NCI-H510A (cell line): ENCODE measurements at places on chromosomes 2 and 18.
A peak's percentile ranks its signal among the peaks of the same experiment; 100 is the strongest.

- DNase-seq, result no peak
These were observed 311.4 kb upstream of the UBE2E3 start for GRCh38 chr2:180669016-180669415.

DNA sequence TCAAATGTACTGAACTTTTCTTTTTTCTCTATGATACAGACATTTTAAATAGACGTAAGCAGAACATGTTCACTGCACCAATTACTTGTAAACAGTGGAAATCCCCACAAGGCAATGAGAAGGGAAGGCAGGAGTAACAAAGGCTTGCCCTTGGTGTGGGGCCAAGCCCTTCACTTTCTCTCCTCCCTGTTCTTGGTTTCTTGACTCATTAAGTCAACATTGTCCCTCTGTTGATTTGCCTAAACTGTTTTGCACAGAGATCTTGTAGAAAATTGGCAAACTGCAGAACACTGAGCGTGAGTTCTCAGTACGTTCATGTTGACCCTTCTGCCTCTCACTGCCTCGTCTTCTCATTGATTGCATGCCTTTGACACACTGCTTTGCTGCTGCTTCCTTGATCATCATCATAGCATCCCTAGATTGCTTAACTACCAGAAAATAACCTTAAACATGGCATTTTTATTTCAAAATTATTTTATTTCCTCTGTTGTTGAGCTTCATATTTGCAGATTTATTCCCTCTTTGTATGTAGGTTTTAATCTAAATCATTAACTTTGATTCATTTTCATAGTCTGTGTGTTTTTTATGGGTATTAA is 257.7 kb downstream of the PTGR3 start:
- DNase-seq, result no peak

DNA sequence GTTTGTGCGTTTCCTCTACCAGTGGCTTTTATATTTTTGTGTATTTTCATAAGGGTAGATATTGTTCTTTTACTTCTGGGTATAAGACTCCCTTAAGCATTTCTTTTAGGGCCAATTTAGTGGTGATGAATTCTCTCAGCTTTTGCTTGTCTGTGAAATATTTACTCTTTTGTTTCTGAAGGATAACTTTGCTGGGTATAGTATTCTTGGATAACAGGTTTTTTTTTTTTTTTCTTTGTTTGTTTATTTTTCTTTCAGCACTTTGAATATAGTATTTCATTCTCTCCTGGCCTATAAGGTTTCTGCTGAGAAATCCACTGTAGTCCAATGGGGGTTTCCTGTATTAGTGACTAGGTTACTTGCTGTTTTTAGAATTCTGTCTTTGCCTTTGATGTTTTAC is 122.7 kb downstream of the XRCC5 start:
- DNase-seq, result no peak

GRCh38 chr2:149686136-149687051 is 98.8 kb upstream of the MMADHC start:
- DNase-seq, result no peak

DNA sequence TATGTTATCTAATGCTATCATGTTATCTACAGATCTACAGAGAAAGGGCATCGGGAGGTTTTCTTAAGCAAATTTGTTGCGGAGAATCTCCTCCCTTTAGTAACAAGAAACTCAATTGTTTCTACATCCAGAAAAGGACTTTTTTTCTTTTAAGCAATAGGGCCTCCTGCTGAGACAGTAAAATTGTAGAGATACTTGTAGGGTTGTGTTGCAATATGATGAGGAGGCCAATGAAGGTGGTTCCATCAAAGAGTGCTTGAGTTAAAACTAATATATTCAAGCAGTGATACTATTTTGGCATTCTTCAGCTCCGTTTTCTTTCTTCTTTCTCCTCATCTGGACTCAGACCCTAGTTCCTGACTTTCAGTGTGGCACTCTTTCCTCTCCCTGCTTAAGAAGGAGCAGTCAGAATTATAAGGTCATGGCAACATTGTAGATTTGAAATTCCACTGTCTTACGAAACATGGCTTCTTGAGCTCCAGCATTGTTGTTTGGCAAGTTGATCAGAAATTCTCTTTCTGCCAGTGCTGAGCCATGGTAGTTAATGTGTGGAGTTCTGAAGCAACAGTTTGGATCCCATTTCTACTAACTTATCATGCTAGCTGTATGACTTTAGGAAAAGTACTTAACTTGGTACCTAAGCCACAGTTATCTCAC is 202.0 kb upstream of the SLC14A2 start:
- no peak for DNase-seq

GRCh38 chr2:191366199-191366598 is 121.0 kb downstream of the MYO1B start:
- DNase-seq, result no peak

DNA sequence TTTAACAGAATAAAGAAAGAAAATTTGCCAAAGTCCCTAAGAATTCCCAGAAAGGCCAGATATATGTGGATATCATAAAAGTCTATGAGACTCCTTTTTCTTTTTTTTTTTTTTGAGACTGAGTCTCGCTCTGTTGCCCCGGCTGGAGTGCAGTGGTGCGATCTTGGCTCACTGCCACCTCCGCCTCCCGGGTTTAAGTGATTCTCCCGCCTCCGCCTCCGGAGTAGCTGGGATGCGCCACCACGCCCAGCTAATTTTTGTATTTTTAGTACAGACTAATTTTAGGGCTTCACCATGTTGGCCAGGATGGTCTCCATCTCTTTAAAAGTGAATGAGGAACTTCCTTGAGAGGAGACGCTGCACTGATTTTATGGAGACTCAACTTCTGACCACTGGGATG is 335.2 kb downstream of the FBXO15 start:
- DNase-seq, result no peak

DNA sequence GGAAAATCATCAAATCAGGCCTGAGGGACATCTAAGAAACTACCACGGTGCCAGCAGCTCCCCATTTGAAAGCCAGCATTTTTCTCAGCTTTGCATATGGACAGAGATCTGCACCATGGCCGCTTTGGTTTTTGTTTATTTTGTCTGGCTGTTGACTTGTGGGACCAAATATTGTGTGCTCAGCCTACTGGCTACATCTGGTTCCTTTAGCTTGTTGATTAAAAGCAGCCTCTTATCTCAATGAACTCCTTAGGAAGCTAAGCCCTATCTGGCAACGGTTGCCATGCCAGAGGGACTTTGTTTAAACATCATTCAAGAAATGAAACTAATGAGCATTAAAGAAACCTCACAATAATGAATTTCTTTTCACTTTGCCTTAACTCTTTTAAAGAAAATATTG is 32.4 kb upstream of the CCDC150 start:
- DNase-seq, result peak; percentile 66

DNA sequence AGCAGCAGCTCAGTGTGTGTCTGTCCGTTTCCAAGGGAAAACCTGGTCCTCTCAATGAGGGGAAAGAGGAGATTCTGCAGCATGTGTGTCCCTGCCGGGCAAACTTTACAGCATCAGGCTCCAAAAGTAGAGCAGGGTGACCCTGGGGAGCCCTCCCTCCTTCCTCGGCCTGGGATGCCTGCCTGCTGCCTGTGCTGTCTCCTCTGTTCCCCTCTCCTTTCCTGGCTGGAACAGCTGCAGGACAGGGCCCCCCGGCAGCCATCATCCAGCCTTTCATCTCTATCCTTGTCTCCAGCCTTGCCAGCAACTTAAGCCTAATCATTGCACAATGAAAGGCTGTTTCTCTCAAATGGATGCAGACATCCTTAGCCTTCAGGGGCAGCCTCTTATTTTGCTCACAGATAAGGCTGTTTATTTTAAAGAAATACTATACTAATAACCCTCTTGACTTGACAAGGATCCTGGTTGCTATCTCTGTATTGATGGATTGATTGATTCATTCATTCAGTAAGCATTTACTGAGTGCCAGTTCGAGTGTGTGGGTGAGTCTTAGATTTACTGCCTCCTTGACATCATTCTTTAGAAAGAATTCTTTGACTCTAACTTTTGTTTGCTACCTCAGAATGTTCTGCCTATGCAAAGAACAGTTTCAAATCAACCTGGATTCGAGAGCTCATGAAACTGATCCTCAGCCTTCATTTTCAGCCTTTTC is 40.6 kb upstream of the EDAR start:
- DNase-seq, result no peak

DNA sequence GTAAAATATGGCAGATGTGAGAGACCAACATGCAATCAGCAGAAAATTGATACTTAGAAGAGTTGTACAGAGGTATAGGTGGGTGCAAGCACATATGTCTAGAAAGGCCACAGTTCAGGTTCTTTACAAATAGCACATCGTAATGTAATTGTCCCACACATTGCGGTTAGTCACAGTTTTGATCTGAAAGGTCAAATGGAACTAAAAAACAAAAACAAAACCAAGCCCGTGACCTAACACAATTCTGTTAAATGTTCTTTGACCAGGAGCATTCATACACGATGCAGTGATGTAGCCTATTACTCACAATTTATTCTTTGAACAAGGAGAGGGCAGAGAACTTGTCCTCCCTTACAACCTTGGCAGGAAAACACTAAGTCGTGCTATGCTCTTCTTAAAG is 108.9 kb upstream of the MAP4K3 start:
- DNase-seq, result no peak

GRCh38 chr18:56709463-56709862 is 58.3 kb downstream of the WDR7 start:
- no peak for DNase-seq

DNA sequence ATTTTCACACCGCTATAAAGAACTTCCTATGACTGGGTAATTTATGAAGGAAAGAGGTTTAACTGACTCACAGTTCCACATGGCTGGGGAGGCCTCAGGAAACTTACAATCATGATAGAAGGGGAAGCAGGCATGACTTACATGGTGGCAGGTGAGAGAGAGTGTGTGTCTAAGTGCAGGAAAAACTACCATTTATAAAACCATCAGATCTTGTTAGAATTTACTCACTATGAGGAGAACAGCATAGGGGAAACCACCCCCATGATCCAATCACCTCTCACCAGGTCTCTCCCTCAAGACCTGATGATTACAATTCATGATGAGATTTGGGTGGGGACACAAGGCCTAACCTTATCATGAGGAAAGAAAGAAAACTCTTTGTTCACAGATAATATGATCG is 174.6 kb downstream of the SRBD1 start:
- DNase-seq, result no peak

- peak; percentile 8 for DNase-seq
These were observed 534 bp upstream of the SOCS6 start for GRCh38 chr18:70288171-70288850.

DNA sequence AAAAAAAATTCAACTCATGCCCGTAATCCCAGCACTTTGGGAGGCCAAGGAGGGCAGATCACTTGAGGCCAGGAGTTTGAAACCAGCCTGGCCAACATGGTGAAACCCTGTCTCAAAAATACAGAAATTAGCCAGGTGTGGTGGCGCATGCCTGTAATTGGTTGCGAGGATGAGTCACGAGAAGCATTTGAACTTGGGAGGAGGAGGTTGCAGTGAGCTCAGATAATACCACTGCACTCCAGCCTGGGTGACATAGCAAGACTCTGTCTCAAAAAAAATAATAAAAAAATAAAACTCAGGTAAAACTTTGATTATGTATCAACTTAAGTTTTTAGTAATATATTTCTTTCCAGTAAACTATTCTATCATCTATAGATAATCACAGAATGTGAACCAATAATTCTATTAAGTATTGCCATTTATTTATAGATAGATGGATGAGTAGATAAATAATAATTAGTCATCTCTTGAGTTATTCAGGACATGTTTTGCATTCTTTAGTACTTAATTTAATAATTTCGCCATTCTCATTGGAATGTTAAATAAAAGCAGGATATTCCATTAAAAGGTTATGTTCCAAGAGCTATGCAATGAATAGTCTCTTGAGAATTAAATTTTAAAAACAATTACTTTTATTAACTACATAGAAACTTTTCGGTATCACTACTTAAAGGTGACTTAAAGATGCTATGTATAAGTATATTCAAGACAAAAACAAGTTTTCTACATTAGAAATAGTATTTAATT is 48.7 kb downstream of the WDPCP start:
- no peak for DNase-seq

GRCh38 chr2:214127571-214127970 is 283.3 kb upstream of the VWC2L start:
- DNase-seq, result no peak

- DNase-seq, result no peak
These were observed 33.9 kb downstream of the MAP3K20 start for GRCh38 chr2:173109253-173110188.

DNA sequence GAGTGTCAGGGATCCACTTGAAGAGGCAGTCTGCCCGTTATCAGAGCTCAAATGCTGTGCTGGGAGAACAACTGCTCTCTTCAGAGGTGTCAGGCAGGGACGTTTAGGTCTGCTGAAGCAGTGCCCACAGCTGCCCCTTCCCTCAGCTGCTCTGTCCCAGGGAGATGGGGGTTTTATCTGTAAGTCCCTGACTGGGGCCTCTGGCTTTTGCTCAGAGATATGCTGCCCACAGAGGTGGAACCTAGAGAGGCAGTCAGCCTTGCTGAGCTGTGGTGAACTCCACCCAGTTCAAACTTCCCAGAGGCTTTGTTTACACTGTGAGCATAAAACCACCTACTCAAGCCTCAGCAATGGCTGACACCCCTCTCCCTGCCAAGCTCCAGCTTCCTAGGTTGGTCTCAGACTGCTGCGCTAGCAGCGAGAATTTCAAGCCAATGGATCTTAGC is 38.1 kb downstream of the PLEK start:
- DNase-seq, result no peak

GRCh38 chr2:171407030-171407675 is 26.6 kb downstream of the METTL8 start:
- DNase-seq, result no peak

DNA sequence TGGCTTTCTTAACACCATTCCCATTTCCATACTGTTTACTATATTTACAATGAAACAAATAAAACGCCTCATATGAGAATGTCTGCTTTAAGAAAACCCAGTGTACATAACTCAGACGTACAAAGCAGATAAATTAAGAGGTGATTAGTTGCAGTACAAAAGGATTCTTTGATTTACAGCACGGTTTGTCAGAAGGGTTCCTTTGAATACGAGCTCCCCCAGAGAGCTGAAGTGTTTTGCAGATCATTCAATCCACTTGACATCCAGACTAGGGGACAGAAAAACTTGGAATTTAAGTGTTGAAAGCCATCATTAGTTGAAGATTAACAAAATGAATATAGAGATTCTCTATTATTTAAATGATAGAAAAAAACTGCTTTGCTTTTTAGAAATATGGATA is 72.5 kb downstream of the RAPGEF4 start:
- DNase-seq, result no peak

DNA sequence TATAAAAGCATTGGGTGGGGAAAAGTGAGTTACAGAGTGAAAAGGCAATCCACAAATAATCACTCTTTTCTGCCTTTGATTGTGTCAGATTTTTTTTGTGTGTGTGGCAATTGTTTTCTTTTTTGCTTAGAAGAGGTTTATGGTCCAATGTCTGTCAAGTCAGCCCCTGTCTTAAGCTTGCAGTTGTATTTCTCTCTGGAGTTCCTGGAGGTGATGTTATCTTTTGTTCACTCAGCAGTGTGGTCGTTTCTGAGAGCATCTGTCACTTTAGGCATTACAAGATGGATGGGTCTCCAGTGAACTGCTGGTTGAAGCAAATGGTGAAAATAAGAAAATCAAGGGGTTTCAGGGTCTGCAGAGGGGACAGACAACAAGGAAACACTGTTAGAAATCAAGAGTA is 121.3 kb downstream of the GREB1L start:
- DNase-seq, result no peak

- DNase-seq, result no peak
These were observed 192.1 kb downstream of the ARHGAP28 start for GRCh38 chr18:6921571-6921970.

- no peak for DNase-seq
These were observed 234.9 kb downstream of the FHOD3 start for GRCh38 chr18:36532394-36532793.

GRCh38 chr18:63128237-63128974 is 191.2 kb downstream of the BCL2 start:
- DNase-seq, result no peak
